ENCODE measurements at places on chromosomes 16 and 17.

DNA sequence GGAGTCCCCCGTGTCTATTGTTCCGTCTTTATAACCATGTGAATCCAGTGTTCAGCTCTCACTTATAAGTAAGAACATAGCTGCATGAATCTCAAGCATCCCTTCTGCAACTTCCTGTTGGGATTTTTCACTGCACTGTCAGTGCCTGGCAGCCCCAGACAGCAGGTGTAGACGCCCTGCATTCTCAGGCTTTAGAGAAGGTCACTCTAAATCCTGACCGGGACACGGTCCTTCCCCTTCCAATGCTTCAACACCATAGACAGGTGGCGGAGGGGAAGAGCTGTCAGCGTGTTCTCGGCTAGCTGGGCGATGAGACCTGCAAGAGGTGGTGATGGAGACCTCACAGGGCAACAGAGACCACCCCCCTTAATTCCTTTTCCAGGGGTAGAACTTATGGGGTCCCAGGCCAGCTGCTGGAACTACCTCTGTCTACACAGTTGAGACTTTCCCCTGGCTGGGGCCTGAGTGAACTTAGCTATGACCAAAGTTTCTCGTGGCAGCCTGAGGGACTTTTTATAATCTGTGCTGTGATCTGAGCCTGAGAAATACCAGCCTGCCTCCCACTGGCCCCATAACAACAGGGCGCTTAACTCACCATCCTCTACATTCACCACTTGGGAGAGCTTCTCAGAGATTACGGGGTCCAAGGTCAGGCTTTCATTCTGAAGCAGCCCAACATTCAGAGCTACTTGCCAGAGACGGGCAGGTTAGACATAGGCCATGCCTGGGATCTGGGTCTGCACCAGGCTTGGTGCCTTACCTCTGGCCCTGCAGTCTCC is 143.2 kb upstream of the TNRC6C start:
- peak; percentile 69 for DNase-seq

DNA sequence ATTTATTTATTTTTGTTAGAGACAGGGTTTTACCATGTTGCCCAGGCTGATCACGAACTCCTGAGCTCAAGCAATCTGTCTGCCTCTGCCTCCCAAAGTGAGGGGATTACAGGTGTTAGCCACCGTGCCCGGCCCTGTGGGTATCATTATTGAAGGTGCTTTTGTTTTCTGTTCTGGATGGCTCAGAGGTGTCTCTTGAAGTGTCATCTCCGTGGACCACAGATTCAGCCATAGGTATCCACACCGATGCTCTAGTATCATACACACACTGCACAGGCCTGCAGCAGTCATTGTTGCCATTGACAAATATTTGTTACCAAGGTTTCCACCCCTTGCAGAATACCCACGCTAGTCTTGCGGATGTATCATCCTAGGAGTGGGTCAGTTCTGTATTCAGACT is 446.2 kb downstream of the XYLT1 start:
- no peak for DNase-seq

GRCh38 chr17:52923658-52924057 is 765.1 kb upstream of the CA10 start:
- no peak for DNase-seq

DNA sequence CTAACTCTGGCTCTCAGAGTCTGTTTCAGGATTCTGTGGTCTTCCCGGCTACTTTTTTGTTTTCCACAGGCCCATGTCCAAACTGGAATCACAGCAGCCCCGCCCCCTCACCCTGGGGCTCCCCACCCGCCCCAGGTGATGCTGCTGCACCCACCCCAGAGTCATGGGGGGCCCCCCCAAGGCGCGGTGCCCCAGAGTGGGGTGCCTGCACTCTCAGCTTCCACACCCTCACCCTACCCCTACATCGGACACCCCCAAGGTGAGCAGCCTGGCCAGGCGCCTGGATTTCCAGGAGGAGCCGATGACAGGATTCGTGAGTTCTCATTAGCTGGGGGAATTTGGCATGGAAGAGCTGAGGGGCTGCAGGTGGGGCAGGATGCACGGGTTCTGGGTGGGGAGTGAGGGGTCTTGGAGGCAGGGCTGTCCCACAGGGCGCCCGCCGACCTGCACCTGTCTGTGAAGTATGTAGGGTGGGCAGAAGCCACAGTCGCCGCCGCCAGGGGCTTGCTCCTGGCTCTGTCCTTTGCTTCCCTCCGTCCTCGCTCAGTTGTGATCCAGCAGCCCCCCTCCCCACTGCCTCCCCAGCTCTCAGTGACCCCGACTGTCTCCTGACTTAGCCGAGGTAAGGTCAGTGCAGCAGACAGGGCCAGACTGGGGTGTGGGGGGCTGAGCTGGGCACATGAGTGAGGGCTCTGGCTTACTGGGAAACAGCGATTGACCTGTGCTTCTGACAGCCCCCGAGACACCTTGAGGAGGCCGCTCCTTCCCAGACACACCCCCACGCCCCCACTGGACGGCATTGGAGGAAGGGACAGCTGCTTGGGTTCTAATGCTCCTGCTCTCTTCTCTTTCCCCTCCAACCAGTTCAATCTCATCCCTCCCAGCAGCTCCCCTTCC is 10.0 kb downstream of the TUFM start:
- no peak for DNase-seq

- no peak for DNase-seq
Measured at GRCh38 chr16:5459863-5460262, 362.3 kb upstream of the EEF2KMT start.

- DNase-seq, result no peak
Measured at GRCh38 chr17:45743626-45744326, 40.3 kb upstream of the CRHR1 start.

GRCh38 chr16:30369938-30370455 is 297 bp downstream of the TBC1D10B start:
- no peak for DNase-seq

GRCh38 chr17:31560616-31561235 is 169.3 kb downstream of the RAB11FIP4 start:
- DNase-seq, result no peak

GRCh38 chr16:3645504-3646347 is 8.8 kb upstream of the DNASE1 start:
- no peak for DNase-seq

GRCh38 chr17:19492141-19492540 is 41.5 kb upstream of the SLC47A1 start:
- DNase-seq, result peak; percentile 25

- DNase-seq, result no peak
Measured at GRCh38 chr16:83728492-83728891, 79.3 kb upstream of the HSBP1 start.

GRCh38 chr16:11619327-11619851 is 32.7 kb upstream of the LITAF start:
- no peak for DNase-seq

DNA sequence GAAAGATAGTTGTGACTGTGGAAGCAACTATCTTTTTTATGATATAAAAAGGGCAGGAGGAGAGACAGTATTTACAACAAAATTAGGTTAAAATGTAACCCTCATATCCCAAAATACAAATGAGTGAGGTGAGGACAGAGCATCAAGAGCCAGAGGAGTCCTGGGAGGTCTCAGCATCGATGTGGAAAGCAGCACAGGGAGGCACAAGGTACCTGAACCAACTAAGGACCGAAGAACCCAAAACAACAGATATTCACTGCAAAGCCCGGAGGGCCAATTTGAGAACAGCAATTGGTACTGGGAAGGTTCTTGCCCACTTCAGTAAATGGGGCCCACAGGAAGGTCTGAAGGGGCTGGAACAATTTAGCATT is 37.6 kb downstream of the CMC2 start:
- no peak for DNase-seq

GRCh38 chr16:11571549-11571948 is 15.2 kb downstream of the LITAF start:
- no peak for DNase-seq

GRCh38 chr17:70271672-70272071 is 102.3 kb downstream of the KCNJ2 start:
- peak; percentile 69 for DNase-seq

GRCh38 chr17:78572239-78573205 is 4.7 kb downstream of the DNAH17 start:
- peak; percentile 78 for DNase-seq

DNA sequence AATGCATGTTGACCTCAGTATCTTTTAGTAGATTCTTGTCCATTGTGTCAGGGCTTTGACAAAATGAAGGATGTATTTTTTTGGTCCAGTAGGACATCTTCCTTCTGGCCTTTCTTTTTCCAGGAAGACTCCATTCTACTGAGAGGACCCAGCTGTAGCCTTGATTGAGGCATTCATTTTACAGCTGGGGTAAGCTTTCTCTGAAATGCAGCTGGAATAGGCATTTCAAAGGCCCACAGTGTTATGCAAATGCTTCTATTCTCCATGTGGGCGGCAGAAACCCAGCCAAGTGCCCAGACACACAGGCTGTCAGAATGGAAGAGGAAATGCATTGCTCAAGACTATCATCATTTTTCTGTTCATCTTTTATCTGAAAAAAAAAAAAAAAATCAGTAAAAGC is 629.0 kb upstream of the CDH8 start:
- DNase-seq, result no peak

DNA sequence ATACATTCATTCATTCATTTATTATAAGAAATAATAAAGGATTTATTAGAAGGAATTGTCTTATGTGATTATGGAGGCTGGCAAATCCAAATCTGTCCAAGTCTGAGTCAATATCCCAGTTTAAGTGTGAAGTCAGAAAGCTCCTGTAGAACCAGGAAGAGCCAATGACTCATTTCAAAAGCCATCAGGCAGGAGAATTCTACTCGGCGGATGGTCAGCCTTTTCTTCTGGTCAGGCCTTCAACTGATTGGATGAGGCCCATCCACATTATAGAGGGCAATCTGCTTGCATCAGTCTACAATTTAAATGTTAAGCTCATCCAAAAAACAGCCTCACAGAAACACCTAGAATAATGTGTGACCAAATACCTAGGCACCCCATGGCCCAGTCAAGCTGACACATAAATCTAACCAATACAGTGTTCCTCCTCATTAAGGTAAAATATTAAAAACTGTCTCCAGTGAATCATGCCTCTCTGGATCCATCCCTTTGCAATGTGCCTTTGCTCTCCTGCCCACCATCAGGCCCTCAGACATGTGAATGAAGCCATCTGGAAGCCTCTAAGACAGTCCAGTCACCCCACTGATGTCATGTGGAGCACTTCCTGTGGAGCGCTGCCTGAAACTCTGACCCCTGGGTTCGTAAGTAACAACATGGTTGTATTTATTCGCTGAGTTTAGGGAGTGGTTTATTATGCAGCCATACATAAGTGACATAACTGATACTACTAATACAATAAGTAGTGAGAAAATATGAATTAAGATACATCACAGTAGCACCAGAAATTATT is 69.2 kb upstream of the WSB1 start:
- DNase-seq, result no peak

DNA sequence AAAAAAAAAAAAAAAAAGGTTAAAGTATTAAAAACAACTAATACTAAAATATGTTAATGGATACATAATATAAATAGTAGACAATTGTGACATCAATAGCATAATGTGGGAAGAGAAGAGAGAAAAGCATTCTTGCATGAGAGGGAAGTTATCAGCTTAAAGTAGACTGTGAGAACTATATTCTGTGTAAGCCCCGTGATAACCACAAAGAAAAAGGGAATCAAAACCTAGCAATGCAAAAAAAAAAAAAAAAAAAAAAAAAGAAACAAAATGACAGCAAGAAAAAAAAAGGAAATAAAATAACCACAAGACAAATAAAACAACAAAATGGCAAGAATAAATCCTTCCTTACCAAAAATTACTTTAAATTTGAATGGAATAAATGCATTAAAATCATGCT is 39.8 kb upstream of the MYLK3 start:
- no peak for DNase-seq

DNA sequence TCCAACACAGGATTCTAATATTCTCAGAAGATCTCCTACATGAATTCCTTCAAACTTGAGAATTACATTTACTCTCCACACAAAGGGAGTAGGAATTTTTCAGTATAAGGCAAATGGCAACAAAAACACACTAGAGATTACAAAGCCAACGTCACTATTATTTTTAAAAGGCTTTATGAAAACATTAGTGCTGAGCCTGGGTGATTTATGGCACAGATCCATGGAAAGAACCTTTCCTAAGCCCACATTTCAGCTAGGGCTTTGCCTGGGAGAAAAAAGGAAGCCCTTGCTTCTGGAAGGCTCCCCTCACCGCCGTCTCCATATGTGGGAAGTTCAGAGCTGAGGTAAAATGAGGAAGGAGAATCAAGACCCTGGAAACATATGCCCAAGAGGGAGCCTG is 499.4 kb upstream of the HSBP1 start:
- DNase-seq, result no peak

GRCh38 chr17:80453126-80453997 is 23.0 kb downstream of the NPTX1 start:
- DNase-seq, result no peak

- peak; percentile 52 for DNase-seq
Measured at GRCh38 chr16:11665071-11665491, 3.2 kb upstream of the SNN start.

DNA sequence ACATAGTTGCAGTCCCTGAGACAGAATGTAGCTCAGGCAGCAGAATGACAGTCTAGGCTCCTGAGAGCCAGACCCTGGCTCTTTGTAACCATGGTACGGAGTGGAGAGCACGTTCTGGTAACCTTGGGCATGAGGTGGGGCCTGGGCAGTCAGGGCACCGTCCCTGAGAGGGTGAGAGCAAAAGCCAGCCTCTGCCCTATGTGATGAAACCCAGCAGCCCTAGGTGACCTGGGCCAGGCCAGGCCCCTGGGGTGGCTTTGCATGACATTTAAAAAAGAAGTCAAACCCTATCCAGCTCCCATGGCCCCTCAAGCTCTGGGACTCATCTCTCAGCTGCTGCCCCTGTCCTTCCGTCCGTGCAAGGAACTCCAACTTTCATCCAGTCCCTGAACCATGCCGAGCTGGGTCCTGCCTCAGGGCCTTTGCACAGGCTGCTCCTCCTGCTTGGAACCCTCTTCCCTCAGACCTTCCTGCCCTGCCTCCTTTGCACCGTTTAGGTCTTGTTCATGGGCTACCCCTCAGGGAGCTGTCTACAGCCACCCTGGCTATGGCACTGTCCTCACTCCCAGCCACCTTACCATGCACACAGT is 188.6 kb downstream of the NTN1 start:
- no peak for DNase-seq

Measured in WERI-Rb-1 (cell line).